ENCODE measurements at places on chromosomes 6 and 20.

- H3K4me1 ChIP-seq: peaks cover 11% of the 10 kb centered on the region
- no peak overlapping the region for H3K27ac ChIP-seq
- no peaks in the 10 kb centered on the region for H3K27me3 ChIP-seq
- DNase-seq: no peak
Measured at GRCh38 chr6:6635291-6635690, 46.8 kb downstream of the LY86 start.

DNA sequence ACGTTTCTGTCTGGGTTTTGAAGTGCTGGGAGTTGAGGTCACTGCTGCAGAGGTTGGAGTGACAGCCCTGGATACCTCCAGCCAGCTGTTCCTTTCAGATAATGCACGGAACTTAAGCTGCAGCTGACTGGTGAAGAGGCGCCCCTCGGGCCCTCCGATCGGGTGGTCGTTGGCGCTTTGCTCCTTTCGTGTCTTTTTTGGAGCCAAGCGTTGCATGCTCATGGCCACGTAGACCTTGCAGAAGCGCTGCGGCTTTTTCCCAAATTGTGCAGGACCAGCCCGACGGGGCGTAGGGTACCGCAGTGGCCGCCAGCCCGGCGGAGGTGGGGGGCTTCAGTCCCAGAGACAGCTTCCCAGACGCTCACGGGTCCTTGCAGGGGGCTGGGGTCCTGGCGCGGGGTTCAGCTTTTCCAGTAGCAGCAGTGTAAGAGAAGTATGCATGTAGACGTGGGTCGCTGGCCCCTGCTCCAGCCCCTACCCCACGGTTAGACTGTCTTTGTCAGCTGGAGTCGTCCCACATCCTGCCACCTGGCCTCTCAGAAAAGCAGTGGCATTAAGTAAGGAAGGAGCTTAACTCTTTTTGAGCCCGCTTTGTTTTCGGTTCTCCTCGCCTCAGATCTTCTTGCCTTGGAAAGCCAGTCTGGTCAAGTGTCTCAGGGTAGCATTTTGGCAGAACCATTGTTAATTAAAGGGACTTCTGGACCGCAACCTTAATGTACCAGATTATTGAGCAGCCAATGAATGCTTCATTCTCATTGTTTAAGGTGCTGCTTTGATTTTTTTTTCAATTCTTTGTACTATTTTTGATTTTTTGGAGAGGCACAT, 838 bp downstream of the TNFAIP3 start:
- no peaks in the 10 kb centered on the region for H3K36me3 ChIP-seq
- peak; percentile 27 for DNase-seq
- no peaks in the 10 kb centered on the region for H3K27me3 ChIP-seq

GRCh38 chr6:40928307-40928706, 110.7 kb downstream of the UNC5CL start:
- no peak overlapping the region for H3K4me3 ChIP-seq
- H3K27me3 ChIP-seq: no peaks in the 10 kb centered on the region
- DNase-seq: no peak
- no peak overlapping the region for H3K27ac ChIP-seq
- H3K4me1 ChIP-seq: peaks cover 8% of the 10 kb centered on the region
- no peaks in the 10 kb centered on the region for H3K36me3 ChIP-seq

- H3K36me3 ChIP-seq: no peaks in the 10 kb centered on the region
- peaks cover 4% of the 10 kb centered on the region for H3K4me1 ChIP-seq
- DNase-seq: no peak
- H3K4me3 ChIP-seq: no peak overlapping the region
- H3K27me3 ChIP-seq: no peaks in the 10 kb centered on the region
Measured at GRCh38 chr6:21918041-21918440, 324.5 kb downstream of the SOX4 start.

- H3K36me3 ChIP-seq: no peaks in the 10 kb centered on the region
- no peaks in the 10 kb centered on the region for H3K27me3 ChIP-seq
- H3K27ac ChIP-seq: no peak overlapping the region
- H3K4me3 ChIP-seq: no peak overlapping the region
Measured at GRCh38 chr20:2365666-2366065, 15.0 kb upstream of the TGM6 start.

DNA sequence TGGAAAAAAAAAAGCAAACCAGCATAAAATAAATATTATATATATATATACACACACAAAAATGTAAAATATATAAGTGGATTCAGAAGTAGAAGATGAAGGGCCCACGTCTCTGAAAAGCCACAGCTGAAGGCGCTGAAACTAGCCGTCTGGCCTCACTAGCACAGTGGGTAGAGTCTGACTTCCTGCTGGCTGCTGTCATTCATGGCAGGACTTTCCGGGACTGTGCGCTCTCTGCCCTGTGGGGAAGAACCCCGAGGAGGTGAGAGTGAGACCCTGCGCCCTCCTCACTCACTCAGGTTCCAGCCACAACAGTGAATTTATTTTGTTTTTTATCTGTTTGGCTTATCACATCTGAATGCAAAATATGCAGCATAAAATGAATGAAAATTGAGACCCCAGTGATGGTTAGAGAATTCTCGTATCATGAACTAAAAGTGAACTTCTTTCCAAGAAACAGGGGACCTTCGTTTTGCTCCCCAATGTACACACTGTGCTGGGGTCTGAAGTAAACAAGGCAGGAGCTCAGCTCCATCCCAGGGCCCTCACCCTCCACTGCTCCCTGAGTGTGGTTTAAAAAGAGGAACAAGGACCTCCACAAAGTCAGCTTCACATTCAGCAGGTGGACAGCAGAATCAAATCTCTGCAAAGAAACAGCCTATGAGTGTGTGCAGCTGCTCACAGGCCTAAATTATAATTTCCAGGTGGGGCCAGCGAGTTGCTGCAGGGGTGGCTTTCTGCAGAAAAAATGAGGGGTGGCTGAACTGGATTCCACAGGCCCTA, 1.3 kb upstream of the RAMACL start:
- no peak overlapping the region for H3K27ac ChIP-seq
- no peak overlapping the region for H3K4me3 ChIP-seq
- no peaks in the 10 kb centered on the region for H3K4me1 ChIP-seq
- no peak for DNase-seq
- no peaks in the 10 kb centered on the region for H3K36me3 ChIP-seq
- H3K27me3 ChIP-seq: no peaks in the 10 kb centered on the region

DNA sequence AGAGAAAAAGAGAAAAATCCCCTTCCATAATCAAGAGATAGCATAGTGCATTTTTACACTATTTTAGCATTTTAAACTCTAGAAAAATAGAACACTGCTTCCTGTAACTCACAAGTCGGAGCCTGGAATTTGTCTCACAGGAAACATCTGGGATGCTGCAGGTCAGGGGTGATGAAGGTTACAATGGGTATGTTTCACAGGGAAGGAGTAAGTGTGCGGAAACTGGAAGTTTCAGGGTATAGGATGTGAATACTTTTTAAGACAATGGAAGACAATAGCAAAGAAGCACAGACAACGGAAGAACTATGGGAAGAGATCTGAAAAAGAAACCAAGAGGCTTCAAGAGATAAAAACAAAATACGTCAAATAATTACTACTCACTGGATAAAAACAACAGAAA, 361.0 kb upstream of the MARCKS start:
- DNase-seq: no peak
- no peak overlapping the region for H3K27ac ChIP-seq
- no peak overlapping the region for H3K4me3 ChIP-seq
- no peaks in the 10 kb centered on the region for H3K36me3 ChIP-seq
- H3K27me3 ChIP-seq: no peaks in the 10 kb centered on the region

- H3K4me3 ChIP-seq: no peak overlapping the region
- H3K27me3 ChIP-seq: no peaks in the 10 kb centered on the region
- DNase-seq: no peak
Measured at GRCh38 chr6:79453558-79454042, 83.6 kb downstream of the LCA5 start.

DNA sequence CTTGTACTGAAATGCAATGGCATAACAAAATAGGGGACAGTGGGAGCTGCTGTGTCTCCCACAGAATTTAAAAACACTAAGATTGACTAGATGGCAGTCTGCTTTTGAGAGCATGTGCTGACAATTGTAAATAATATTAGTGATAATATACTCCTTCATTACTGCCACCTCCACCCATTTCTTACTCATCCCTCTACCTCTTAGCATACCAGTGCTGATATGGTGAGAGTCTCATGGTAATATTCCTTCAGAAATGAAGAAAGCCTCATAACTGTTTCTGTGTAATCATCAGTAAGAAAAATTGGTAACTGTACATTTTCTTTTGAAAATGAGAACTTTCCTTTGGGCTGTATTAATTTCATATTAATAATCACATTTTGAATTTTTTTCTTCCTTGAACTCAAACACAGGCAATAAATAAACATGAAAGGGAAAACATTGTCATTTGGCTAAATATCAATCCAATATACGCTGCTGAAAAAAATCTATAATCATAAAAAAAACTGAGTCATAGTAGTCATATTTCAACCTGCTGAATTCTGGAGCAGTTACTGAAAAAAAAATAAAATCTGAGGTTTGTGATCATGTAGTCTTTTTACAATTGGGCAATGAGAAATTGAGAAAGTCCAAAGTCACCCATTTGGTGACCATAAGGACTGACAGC, 34.6 kb downstream of the FAM83B start:
- DNase-seq: no peak
- H3K4me1 ChIP-seq: no peaks in the 10 kb centered on the region
- H3K27ac ChIP-seq: no peak overlapping the region
- H3K36me3 ChIP-seq: peaks cover 1% of the 10 kb centered on the region
- no peak overlapping the region for H3K4me3 ChIP-seq

- peaks cover 61% of the 10 kb centered on the region for H3K4me1 ChIP-seq
- H3K4me3 ChIP-seq: no peak overlapping the region
- no peak for DNase-seq
- H3K36me3 ChIP-seq: no peaks in the 10 kb centered on the region
- H3K27ac ChIP-seq: peak overlapping the region; percentile 61
Measured at GRCh38 chr6:134469702-134470456, 152.0 kb upstream of the SGK1 start.

GRCh38 chr6:71510057-71510713, 221.6 kb downstream of the OGFRL1 start:
- no peak overlapping the region for H3K4me3 ChIP-seq
- peak; percentile 50 for DNase-seq
- H3K36me3 ChIP-seq: no peaks in the 10 kb centered on the region
- no peak overlapping the region for H3K27ac ChIP-seq
- H3K4me1 ChIP-seq: no peaks in the 10 kb centered on the region

GRCh38 chr20:57287007-57287880, 20.8 kb upstream of the BMP7 start:
- H3K36me3 ChIP-seq: no peaks in the 10 kb centered on the region
- DNase-seq: no peak
- no peak overlapping the region for H3K27ac ChIP-seq
- H3K27me3 ChIP-seq: no peaks in the 10 kb centered on the region
- no peaks in the 10 kb centered on the region for H3K4me1 ChIP-seq

- no peaks in the 10 kb centered on the region for H3K36me3 ChIP-seq
- DNase-seq: no peak
- no peaks in the 10 kb centered on the region for H3K27me3 ChIP-seq
- no peak overlapping the region for H3K4me3 ChIP-seq
Measured at GRCh38 chr6:30814146-30815040, 69.9 kb upstream of the DDR1 start.

GRCh38 chr6:88670369-88670768, 293.0 kb downstream of the RNGTT start:
- H3K27me3 ChIP-seq: no peaks in the 10 kb centered on the region
- H3K4me3 ChIP-seq: no peak overlapping the region
- H3K36me3 ChIP-seq: no peaks in the 10 kb centered on the region
- H3K27ac ChIP-seq: no peak overlapping the region
- DNase-seq: no peak

DNA sequence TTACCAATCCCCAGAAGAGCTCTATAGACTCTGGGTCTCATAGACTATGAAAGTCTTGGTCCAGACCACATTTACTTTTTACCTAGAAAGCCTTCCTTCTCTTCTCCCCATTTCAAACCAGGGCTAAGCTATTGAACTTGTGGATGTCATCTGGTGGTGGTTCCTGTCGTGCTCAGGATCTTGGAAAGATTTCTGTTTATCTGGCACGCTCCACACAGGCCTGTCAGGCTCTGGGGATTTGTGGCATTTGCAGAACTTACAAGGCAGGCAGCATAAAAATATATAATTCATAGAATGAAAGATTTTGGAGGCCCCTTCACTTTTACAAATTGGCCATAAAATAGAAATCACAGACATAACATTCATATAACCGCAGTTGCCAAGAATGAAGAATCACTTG, 188.1 kb downstream of the UST start:
- no peak overlapping the region for H3K27ac ChIP-seq
- H3K4me1 ChIP-seq: no peaks in the 10 kb centered on the region
- no peak overlapping the region for H3K4me3 ChIP-seq
- H3K36me3 ChIP-seq: no peaks in the 10 kb centered on the region

DNA sequence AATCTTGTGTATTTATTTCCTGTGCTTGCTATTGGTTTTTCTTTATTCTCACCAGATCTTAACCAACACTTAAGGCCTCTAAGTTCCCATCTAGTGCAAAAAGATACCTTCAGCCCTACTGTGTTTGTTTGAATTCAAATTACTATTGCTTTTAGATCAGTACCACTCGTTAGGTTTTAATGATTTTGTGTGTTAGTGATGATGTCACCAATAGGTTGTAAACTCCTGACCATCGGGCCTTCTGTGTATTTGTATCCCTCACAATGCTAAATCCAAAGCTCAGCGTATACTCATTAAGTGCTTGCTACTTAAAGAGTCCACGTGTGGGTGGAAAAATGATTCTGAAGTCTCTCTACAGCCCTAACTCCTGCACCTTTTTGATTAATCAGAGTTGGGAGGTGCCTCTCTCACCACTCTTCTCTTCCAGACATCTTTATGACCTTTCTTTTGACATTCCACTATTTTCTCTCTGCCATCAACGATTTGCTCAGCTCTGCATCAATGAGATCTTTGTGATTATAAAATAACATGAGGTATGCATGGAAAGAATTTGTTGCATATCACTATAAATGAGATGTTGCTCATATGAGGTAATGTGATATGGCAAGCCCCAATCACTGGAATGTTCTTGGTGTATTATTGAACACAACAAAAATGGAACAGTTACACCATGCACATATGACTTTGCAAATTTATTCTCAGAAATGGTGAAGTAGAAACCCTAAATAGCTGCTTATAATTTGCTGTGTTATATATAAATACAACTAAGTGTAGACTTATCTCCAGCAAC, 55.1 kb upstream of the LAMA2 start:
- H3K36me3 ChIP-seq: no peaks in the 10 kb centered on the region
- H3K4me1 ChIP-seq: no peaks in the 10 kb centered on the region
- H3K4me3 ChIP-seq: no peak overlapping the region
- no peak for DNase-seq

DNA sequence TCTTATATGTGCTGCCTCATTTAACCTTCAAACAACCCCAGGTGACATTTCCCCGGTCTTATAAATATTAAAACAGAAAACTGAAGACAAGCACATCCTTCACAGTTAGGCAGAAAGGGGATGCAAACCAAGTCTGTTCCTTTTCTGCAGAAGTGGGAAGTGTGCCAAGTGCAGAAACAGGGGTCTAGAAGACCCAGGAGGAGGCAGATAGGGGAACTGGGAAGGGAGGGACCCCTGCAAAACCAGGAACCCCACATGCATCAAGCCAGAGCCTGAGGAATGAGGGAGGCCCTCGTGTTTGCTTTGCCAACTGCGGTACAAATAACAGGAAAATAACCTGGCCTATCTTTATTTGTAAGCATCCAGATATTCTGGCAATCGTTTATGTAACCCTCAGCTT, 17.0 kb upstream of the CST3 start:
- peaks cover 13% of the 10 kb centered on the region for H3K4me1 ChIP-seq
- no peak overlapping the region for H3K4me3 ChIP-seq
- no peak for DNase-seq
- no peaks in the 10 kb centered on the region for H3K36me3 ChIP-seq
- H3K27ac ChIP-seq: no peak overlapping the region
- no peaks in the 10 kb centered on the region for H3K27me3 ChIP-seq

- H3K36me3 ChIP-seq: no peaks in the 10 kb centered on the region
- no peaks in the 10 kb centered on the region for H3K27me3 ChIP-seq
- H3K4me3 ChIP-seq: no peak overlapping the region
- peaks cover 34% of the 10 kb centered on the region for H3K4me1 ChIP-seq
Measured at GRCh38 chr6:19860235-19860877, 23.2 kb downstream of the ID4 start.
